ENCODE measurements at places on chromosomes 6 and 20. TPM values are rescaled to one million over a fixed set of nuclear protein-coding genes. Genes with fewer than 3 reads are reported as not detected.

DNA sequence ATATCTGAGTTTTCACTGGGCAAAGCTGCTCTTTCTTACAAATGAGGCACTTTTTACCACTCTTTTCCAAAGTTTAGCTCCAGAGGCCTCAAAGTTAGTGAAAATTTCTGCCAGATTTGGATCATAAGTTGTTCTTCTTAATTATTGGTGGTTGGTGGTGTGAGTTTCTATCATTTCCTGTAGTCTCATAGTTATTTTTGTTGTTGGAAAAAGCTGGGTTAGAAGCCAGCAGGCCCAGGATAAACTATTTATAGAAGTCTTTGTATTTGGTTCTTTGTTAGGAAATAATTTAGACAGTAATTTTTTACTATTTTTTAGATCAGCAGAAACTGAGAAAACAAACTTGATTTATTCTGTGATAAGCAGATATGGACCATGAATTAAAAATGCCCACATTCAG is 10.6 kb downstream of the PFDN4 start:
- no peak for DNase-seq

DNA sequence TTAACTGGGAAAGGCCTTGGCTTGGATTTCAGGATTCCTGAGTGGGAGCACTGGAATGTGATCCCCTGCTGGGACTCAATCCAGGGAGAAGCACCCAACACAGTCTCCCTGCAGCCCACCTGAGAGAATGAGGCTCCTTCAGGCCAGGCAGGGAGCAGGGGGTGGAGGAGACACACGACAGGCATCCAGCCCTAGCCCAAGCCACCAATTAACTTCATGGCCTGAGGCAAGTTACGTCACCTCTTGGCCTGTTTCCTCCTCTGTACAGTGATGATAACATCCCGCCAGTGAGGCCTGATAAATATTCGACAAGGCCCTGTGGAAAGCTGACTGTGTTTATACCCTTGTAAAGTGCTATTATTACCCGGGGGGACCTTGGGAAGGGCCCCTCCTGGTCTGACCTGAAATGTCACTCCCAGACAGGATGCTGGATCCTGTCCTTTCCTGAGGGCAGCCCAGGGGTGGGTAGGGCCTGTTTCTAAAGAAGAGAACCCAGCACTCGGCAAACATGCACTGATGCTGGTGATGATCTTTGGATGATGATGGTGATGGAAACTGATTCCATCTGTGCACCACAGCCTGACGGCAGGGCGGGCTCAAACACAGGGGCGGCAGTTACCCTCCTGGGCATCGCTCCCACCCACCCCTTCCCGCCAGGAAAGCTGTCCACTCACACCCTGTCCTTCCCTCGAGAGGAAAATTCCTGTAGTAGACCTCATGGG is 12.4 kb downstream of the FRS3 start:
- DNase-seq: no peak

GRCh38 chr6:157800420-157801237 is 22.4 kb upstream of the SNX9 start:
- no peak for DNase-seq

GRCh38 chr6:169963581-169964297 is 212.3 kb downstream of the ERMARD start:
- no peak for DNase-seq

ZNF341 gene
- total RNA-seq: 5.1 TPM

TJAP1 gene
- total RNA-seq: 20.8 TPM

SLC22A1 gene
- total RNA-seq: 2.4 TPM
